ENCODE measurements at places on chromosomes 5 and 9.
A peak's percentile ranks its signal among the peaks of the same experiment; 100 is the strongest.

- peaks cover 32% of the 10 kb centered on the region for H3K4me1 ChIP-seq
- no peak for DNase-seq
- H3K27ac ChIP-seq, result peak overlapping the region; percentile 88
- peaks cover 2% of the 10 kb centered on the region for H3K36me3 ChIP-seq
- H3K27me3 ChIP-seq, result peaks cover 6% of the 10 kb centered on the region
These were observed 71.2 kb downstream of the ANKRD55 start for GRCh38 chr5:56161927-56162326.

GRCh38 chr9:133943036-133943780 is 48.9 kb downstream of the VAV2 start:
- DNase-seq, result no peak
- no peaks in the 10 kb centered on the region for H3K4me1 ChIP-seq
- no peaks in the 10 kb centered on the region for H3K36me3 ChIP-seq
- no peak overlapping the region for H3K4me3 ChIP-seq

DNA sequence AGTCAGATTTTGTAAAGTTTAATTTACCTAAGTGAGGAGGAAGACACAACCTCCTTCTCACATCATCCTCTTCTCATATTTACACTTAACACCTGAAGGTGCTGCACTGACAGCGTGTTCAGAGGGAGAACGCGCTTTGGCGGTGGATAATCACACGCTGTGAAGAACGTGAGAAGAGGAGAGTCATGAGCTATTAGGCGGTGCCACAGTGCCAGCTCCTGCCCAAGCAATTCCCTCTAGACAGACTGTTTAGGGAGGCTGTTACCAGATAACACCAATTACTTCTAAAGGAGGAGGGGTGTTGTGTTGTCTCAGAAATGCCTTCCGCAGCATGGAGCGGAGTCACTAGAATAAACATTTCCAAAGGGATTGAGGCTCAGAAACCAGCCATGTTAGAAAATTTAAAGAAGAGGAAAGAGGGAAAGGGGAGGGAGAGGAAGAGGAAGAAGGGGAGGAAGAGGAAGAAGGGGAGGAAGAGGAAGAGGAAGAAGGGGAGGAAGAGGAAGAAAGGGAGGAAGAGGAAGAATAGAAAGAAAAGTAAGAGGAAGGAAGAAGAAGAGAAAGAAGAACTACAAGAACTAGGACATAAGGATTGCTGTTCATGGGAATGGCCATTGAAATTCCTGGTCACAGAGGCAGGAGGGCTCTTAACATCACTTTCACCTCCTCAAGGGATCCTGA is 37.3 kb upstream of the WWC1 start:
- no peak overlapping the region for H3K27ac ChIP-seq
- H3K36me3 ChIP-seq, result no peaks in the 10 kb centered on the region
- no peak for DNase-seq
- peaks cover 6% of the 10 kb centered on the region for H3K27me3 ChIP-seq

- H3K4me1 ChIP-seq, result peaks cover 9% of the 10 kb centered on the region
- peaks cover 2% of the 10 kb centered on the region for H3K27me3 ChIP-seq
- H3K27ac ChIP-seq, result peak overlapping the region; percentile 86
- DNase-seq, result no peak
- peak overlapping the region; percentile 68 for H3K4me3 ChIP-seq
These were observed 7.1 kb upstream of the IFNA6 start for GRCh38 chr9:21357479-21358460.

DNA sequence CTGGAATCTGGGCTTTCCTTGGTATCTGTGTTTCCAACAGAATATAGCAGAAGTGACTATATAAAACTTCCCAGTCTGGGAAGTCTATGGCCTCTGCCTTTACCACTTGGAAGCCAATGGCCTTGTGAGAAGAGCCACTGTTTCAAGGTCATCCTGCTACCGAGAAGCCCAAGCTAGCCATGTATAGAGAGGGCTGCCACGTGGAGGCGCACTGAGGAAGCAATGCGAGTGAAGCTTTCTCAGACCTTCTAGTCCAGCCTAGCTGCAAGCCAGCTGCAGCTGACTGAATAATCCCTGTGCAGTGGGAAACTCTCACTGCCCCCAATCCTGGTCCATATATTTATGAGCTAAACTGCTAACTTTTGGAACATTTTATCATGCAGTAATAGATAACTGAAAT is 661.8 kb upstream of the RIOK2 start:
- no peaks in the 10 kb centered on the region for H3K36me3 ChIP-seq
- DNase-seq, result no peak
- H3K27me3 ChIP-seq, result no peaks in the 10 kb centered on the region
- no peaks in the 10 kb centered on the region for H3K4me1 ChIP-seq
- H3K27ac ChIP-seq, result no peak overlapping the region

DNA sequence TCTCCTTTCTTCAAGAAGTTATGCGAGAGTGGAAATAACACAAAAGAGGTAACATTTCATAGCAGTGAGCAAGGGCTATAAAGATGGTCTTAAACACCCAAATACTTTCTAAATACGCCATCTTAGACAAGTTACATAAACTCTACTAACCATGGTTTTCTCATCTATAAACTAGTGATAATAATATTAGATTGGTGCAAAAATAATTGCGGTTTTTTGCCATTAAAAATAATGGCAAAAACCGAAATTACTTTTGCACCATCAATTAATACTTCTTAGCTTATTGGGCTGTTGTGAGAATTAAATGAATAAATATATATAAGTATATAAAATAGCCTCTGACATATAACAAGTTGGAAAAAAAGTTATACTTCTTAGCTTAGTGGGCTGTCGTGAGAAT is 23.7 kb downstream of the GABRA6 start:
- H3K4me3 ChIP-seq, result no peak overlapping the region
- no peak for DNase-seq
- H3K27ac ChIP-seq, result no peak overlapping the region
- H3K4me1 ChIP-seq, result no peaks in the 10 kb centered on the region

DNA sequence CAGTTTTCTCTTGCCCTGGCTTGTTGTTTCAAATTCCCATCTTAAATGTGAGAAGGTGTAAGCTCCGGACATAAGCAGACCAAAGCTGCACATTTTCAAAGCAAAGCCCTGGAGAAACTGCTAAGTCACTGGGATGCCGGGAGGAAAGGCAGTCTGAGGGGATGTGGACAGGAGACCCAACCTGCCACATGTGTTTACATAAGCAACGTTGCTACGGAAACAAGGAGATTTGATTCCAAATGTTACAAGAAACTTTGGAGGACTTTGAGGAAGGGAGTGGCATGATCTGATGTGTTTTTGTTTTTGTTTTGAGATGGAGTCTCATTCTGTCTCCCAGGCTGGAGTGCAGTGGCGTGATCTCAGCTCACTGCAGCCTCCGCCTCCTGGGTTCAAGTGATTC is 25.7 kb upstream of the INSYN2B start:
- H3K27ac ChIP-seq, result peak overlapping the region; percentile 29
- no peaks in the 10 kb centered on the region for H3K4me1 ChIP-seq
- peak overlapping the region; percentile 28 for H3K4me3 ChIP-seq
- H3K27me3 ChIP-seq, result no peaks in the 10 kb centered on the region
- no peak for DNase-seq
- peaks cover 8% of the 10 kb centered on the region for H3K36me3 ChIP-seq

DNA sequence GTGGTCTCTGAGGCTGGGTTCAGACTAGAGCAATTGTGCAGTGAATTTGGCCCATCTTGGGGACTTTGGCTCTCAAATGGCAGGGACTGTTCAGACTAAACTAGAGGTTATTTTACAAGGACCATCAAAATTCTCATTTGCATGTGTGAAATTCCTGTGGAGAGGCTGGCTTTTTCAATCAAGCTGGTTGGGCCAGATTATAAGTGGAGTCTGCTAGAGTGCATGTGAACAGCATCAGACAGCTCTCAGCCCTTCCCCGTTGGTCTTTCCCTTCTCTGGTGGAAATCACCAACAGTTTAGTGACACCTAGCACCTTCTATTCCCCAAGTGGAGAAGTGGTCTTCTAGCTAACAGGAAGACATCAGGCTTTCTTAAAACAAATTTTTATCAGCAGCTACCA is 301.3 kb downstream of the CWC27 start:
- peaks cover 8% of the 10 kb centered on the region for H3K36me3 ChIP-seq
- H3K27ac ChIP-seq, result no peak overlapping the region
- DNase-seq, result no peak
- no peaks in the 10 kb centered on the region for H3K4me1 ChIP-seq

DNA sequence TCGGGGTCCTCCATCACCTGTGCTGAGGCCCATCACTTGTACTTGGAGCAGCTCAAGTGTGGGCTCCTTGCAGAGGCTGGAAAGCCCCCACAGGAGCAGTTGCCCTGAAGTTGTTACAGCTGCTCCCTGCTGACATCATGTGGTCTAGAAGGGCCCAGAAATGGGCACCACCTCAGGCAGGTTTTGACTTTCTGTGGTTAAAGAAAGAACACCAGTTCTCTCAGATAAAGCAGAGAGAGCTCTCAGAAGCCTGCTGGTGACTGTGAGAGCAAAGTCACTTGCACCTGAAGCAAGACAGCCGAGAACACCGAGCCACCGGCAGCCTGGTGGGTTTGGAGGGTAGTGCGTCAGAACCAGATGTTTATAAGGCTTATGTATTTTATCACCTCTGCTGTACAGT is 70.4 kb downstream of the MVB12B start:
- no peaks in the 10 kb centered on the region for H3K27me3 ChIP-seq
- peaks cover 5% of the 10 kb centered on the region for H3K36me3 ChIP-seq
- peak; percentile 50 for DNase-seq
- H3K27ac ChIP-seq, result peak overlapping the region; percentile 91

GRCh38 chr5:129904102-129904666 is at the start of gene CHSY3:
TSS of gene CHSY3 (plus strand) at chr5:129904465.
- H3K27me3 ChIP-seq, result peaks cover 52% of the 10 kb centered on the region
- H3K36me3 ChIP-seq, result peaks cover 3% of the 10 kb centered on the region
- no peak for DNase-seq
- H3K4me3 ChIP-seq, result peak within 1 kb of the TSS; percentile 88
- H3K4me1 ChIP-seq, result peaks cover 13% of the 10 kb centered on the region
- no peak within 1 kb of the TSS for H3K27ac ChIP-seq
